Stimulated activated CD4-positive, alpha-beta T cell treated with anti-CD3 and anti-CD28 coated beads, Interleukin-12 subunit alpha, Interleukin-12 subunit beta, amount 100 ng/mL, for 4 hours (primary cell): ENCODE measurements at places on chromosomes 6 and 20.
A peak's percentile ranks its signal among the peaks of the same experiment; 100 is the strongest.

DNA sequence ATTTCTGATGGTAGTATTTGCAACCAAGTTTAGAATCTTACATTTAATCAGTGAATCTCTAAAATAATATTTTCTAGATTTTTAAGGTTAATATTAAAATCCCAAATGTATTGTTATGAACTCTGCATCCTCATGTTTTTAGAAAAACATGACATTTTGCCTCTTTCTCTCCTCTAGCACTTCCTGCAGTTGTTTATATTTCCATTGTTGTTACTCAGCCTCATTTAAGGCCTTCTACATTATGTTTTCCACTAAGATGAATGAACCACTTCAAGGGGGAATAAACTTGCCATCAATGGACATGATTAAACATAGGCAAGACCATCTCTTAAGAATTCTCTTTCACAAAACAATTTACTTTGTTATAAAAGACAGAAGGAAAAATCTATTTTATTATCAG lies 333.5 kb upstream of the IRAK1BP1 start:
- no peak for DNase-seq

- no peak for DNase-seq
These were observed 397.1 kb downstream of the ARHGAP18 start for GRCh38 chr6:129312880-129313279.

- no peak for DNase-seq
These were observed 116.2 kb upstream of the MMS22L start for GRCh38 chr6:97399208-97399607.

- peak; percentile 29 for DNase-seq
These were observed 22.2 kb downstream of the RWDD2A start for GRCh38 chr6:83215131-83216047.

GRCh38 chr20:24954566-24954965 lies 5.5 kb downstream of the CST7 start:
- no peak for DNase-seq

DNA sequence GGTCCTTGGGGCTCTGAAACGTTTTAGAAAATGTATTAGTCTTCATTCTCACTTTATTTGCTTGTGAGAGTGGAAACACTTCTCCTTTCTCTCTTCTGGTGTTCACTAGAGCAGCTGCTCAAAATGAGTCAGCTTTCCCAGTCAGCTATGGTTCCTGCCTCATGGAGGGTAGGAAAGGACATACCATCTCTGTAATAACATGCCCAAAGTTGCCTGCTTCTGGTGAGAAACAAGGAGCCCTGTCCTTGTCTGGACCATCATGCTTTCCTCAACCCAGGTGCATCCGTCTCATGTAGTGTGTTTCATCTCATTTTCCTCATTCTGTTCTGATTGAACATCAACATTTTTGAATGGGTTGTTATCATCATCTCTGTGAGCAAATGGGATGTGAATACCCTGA lies 17.1 kb upstream of the TINAG start:
- no peak for DNase-seq

- DNase-seq = no peak
These were observed 734.3 kb downstream of the QKI start for GRCh38 chr6:164148788-164149187.

DNA sequence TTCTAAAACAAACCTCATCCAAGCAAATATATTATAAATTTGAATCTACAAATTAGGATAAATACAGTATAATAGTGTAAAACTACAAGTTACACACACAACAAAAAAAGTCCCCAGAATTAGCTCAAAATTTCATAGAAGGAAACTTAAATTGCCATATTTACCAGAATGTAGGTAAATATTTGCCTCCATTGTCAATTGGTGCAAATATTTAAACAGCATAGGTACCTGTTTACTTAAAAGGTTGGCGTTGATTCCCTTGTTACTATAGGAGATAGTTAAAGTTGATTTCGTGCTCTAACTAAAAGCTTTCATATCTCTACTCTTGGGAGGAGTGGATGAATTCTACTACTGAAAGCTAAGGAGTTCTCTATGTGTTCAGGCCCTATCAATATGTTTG lies 111.6 kb upstream of the TENT5A start:
- no peak for DNase-seq

DNA sequence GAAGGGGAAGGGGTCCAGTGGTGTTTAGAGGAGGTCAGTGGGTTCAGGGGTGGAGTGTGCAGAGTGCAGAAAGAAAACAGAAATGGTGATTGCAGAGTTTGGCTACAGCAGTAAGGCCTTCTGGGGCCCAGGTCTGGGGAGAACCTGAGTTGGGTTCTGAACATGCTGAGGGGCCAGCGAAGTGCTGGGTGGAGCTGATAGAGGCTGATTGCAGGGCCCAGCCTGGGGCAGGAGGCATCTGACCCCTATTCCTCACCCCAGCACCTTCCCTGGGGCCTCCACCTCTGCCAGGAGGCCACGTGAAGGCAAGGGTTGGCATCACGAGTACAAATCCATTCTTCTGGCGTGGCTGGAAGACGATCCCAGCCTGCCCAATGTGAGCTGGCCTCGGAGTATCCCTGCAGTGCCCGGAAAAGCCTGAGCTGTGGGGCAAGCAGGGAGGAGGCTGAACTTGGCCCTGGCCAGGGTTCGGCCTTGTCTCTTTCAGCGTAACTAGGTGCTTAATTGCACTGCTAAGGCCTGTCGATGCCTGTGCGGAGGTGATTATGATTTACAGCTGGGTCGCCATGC lies 35.3 kb downstream of the VSTM2L start:
- no peak for DNase-seq

DNA sequence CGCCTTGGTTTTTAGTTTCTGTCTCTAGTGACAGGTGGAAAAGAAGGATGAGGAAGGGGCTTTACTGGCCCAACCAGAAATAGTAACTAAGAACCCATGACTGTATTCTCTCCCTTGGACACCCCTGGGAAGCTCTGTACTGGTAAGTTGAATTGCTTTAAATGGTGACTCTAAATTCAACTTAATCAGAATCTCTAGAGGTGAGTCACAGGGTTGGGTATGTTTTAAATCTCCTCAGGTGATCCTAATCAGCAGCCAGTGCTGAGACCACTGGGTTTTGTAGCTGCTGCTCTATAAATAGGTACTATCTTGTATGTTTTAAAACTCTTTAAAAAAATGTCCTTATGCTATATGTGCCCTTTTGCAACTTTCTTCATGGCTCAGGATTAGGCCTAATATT lies 314.0 kb upstream of the ECI2 start:
- DNase-seq = no peak

DNA sequence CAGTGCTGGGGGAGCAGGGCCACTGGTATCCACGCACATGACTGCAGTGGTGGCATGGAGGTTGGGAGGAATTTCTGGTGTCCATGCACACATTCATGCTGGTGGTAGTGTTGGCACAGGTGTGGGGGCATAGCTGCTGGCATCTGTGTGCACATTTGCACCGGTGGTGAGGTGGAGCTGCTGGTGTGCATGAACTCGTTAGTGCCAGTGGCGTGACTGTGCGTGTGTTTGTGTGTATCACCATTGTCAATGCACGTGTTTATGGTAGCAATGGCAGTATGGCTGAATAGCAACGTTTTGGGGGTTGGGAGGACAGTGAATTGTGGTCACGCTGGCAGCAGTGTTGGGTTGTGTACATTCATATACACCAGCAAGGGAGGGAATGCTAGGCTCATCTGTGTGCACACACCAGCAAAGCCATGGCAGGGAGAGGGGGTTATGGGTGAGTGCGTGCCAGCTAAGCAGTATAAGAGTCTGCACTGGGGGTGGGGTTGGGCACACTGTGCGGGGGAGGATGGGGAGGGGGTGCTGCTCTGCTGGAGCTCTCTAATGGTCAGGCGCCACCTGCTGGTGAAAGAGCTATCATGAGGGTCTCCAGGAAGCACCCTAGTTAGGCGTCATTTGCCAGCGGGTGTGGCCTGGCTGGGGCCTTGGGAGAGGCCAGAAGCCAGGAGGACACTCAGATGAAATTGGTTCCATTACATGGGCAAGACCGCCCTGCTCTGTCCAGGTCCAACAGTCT lies 626.1 kb upstream of the ID4 start:
- no peak for DNase-seq

GRCh38 chr6:144617708-144618107 lies 332.6 kb downstream of the UTRN start:
- no peak for DNase-seq

DNA sequence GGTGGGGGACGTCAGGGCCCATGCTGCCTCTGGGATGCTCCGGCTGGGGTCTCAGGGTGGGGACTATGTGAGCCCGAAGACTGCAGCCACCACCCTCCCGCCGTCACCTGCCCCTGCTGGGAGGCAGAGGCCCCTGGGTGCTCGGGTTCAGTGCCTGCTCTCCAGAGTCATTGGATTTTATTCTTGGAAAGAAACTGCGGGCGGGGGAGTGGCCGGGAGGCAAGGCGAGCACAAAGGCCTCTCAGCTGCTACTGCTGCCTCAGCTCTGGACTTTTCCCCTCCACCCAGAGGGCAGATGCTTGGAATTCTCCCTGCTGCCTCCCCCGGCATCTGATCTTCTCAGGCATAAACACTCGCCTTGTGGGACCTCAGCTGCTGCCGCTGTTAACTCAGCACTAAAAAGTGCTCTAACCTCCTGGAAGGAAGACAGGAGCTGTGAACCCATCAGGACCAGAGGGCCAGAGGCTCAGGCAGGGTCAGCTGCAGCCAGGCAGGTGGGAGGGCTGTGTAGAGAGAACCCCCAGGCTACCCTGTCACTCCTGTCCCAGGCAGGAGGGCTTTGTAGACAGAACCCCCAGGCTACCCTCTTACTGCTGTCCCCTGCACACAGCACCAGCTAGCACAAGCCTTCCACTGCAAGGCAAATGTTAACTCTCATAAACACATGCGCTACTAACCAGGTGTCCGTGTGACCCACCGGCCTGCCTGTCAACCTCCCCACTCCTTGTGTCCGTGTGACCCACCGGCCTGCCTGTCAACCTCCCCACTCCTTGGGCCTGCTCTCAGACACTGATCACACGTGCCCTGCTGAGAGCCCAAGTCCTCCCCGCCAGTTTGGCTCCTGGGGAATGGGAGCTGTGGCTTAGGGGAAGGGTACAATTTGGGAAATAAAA lies 9.4 kb upstream of the FRMD1 start:
- DNase-seq = no peak

GRCh38 chr6:161128230-161128629 lies 136.7 kb downstream of the MAP3K4 start:
- no peak for DNase-seq

- no peak for DNase-seq
These were observed 9.0 kb upstream of the MRGBP start for GRCh38 chr20:62787321-62787720.

- peak; percentile 25 for DNase-seq
These were observed at the start of gene SLC35F1 for GRCh38 chr6:117906958-117907600. SLC35F1 (plus strand) TSS chr6:117907264.

DNA sequence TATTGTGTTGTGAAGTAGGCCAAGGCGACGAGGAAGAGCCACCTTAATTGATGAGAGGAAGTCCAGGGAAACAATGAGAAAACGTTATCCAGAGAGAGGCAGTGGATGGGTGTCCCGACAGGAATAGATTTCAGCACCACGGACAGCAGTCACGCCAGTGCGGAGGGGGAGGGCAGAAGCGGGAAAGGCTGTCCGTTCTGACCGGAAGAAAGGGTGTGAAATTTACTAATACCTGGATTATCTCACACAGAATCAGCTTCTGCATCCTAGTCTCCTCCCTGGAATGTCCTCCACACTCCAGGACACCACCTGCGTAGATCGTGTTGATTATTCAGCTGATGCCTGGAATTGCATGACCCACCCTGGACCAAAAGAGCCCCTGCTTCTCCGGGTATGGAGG lies 7.4 kb upstream of the BPIFA3 start:
- peak; percentile 36 for DNase-seq

DNA sequence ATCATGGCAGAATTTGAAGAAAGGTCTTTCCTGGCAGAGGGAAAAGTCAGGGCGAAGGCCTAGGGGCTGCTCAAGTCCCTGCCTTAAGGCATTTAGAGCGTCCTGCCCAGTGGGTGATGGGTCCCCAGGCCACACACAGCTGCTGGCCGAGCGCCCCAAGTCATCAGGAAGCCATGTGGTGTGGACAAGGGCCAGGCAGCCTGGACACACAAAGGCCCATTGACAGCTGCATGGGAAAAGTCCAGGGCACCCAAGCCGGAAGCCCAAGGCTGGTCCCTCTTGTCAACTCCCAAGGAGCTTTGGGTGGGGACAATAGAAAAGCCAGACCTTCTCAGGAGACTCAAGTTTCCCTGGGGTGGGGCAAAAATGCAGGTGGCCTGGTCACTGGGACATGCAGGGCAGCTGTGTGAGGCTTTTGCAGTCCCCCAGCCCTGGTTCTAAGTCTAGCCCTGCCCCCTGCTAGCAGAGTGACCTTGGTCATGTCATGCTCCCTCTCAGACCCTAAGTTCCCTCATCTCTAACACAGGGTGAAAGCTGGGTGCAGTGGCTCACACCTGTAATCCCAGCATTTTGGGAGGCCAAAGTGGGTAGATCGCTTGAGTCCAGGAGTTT lies 44.3 kb upstream of the PTGIS start:
- no peak for DNase-seq

DNA sequence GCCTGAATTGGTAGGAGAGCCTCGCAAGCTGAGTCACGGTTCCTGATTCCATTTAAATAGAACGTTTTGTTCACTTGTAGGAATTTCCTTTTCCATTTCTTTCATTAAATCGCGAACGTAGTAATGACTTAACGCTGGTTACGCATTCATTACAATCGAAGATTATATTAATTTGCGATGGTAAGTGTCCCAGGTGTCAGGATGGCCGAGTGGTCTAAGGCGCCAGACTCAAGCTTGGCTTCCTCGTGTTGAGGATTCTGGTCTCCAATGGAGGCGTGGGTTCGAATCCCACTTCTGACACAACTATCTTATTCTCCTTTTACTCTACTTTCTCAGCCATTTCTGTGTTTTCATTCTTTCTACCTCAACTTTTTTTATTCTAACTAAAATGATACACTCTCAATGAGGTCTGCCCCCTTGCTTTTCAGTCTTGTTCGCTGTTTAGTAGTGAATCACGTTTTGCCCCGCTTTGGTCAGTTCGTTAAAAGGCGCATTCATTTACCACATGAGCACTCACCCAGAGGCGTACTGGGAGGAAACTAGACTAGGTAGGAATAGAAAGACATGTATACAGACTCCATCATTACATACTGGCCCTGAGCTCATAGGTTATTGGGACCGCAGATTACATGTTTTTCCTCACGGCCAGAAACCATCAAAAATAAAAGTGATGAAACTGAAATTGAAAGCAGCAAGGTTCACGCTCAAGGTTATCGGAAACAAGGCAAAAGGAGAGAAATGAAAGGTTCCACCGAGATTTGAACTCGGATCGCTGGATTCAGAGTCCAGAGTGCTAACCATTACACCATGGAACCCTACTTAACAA lies 17.3 kb upstream of the TRIM27 start:
- peak; percentile 74 for DNase-seq

DNA sequence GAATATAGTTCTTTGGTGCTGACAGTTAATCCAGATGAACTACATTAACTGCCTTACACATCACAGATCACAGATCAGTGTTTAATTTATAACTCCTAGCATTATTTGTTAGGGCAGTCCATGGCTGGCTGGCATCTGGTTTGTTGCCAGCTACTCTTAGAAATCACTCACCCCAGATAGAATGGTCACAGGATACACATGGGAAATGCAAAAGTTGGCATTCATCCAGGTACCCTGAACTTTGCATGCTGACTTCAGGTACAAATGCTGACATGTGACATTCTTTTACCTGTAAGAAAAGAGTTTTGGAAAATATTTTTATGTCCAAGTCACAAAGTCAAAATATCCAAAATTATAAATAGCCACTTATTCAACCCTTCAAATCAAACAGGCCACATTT lies 20.2 kb downstream of the FBXL4 start:
- no peak for DNase-seq

GRCh38 chr6:2737885-2738284 lies 12.8 kb downstream of the MYLK4 start:
- no peak for DNase-seq

- no peak for DNase-seq
These were observed 10.0 kb upstream of the TBX18 start for GRCh38 chr6:84774157-84774984.

- DNase-seq = no peak
These were observed 6.7 kb upstream of the SLC17A9 start for GRCh38 chr20:62945771-62946339.
